ENCODE measurements at places on chromosomes 16 and 17.
A peak's percentile ranks its signal among the peaks of the same experiment; 100 is the strongest.

DNA sequence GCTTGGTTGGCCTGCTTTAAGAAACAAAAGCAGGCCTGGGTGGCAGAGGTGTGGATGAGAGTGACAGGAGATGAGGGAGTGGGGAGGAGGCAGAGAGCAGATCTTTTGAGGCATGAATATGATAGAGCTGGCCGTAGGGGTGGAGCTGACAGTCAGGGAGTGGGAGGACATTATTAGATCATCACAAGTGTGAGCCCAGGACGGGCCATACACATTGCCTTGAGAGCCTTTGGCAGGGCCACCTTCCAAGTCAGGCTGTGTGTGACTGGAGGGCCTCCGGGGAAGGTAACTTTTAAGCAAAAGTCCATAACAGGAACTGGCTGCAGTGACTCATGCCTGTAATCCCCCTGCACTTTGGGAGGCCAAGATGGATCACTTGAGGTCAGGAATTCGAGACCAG, 26.3 kb downstream of the GINS3 start:
- DNase-seq: no peak

DNA sequence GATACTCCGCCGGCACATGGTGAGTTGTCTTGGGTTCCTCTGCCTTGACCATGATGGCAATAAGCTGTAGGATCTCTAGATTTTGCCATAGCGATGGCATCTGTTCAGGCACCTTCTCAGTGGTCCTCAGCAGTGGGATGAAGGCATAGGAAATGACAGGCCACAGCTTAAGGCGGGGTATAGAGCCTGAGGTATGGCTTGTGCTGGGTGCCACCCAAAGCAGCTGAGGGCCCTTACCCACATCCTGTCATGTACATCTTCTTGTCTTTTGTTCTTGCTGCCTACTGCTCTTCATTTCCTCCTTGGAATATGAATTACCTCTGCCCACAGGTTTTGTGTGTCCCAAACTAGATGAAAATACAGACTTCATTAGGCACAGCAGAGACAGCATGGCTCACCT, 29.5 kb downstream of the KAT7 start:
- peak; percentile 14 for DNase-seq

DNA sequence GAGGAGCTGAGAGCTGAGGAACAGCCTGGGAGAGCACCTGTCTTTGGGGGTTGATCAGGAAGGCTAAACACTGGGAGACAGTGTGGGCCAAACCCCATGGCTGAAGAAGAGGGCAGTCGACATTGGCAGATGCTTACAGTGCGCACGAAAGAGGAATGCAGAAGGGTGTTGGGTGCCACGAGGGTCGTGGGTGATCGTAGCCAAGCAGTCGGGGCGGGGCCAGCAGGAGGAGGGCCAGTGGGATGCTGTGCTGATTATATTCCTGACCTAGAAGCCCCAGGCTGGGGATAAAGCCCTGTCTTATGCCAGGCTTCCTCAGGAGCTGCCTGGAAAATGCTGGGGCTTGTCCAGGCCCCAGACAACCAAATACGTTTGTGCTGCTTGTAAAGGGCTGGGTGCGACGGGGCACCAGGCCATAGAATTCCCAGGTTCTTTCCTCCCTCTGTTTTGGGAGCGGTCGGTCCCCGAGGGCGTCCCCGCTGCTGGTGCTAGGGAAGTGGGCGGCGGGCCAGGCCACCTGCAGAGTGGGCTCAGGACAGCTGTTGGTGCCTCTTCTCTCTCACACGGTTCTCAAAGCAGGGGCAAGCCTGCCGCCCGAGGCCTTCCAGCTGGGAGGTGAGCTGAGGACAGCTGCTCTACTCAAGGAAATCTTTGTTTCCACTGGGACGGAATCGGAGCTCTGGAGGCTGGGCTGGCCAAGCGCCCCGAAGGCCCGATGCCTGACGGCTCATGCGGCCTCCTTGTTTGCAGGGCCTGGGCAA, 10.0 kb downstream of the C1QTNF1 start:
- no peak for DNase-seq

GRCh38 chr16:87230571-87230970, 86.6 kb downstream of the C16orf95 start:
- DNase-seq: no peak

DNA sequence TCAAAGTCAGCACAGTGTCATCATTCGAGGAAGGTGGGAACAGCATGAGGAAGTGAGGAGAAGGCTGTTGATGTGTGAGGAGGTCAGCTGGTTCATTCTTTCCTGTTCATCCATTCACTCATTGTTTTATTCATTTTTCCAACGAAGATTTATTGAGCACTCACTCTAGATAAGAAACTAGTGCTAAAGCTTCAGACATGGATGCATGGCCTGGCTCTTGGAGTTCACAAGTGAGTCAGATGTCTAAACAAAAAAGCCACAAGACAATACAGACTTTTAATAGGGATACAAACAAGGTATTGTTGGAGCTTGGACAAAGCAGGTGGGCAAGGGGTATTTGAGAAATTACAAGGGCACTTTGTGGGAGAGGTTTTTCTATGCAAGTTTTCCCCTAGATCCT, 31.3 kb upstream of the MPHOSPH6 start:
- no peak for DNase-seq

DNA sequence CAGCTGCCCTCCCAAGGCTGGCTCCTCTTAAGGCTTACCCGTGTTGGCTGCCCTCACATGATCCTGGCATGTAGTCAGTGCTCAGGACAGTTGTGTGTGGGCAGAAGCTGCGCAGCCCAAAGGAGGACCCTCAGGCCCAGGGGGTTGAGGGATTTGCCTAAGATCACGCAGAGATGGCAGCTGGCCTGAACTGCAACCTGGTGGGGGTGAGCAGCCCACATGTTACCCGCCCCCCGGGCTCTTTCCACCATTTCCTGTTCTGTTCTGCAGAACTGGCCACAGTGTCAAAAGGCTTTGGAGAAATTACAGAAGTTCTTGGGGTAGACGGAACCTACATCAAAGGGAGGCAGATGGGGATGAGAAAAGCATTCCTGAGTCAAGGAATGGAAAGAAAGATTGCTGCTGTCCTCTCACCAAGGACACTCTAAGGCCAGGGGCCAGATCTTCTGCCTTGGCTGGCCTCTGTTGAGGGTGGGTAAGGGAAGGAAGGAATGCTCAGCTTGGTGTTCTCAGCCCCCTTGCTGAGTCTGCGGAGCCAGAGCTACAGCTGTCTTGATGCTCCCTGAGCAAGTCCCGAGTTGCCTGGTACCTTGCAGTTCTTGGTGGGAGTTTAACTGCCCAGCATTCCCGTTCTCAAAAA, 53.0 kb downstream of the EPN2 start:
- no peak for DNase-seq

- no peak for DNase-seq
These were observed 17.6 kb downstream of the SPAG9 start for GRCh38 chr17:51103050-51103449.

- DNase-seq: no peak
These were observed 588 bp upstream of the SMTNL2 start for GRCh38 chr17:4583782-4584100.

GRCh38 chr17:79052131-79052530, 22.5 kb upstream of the ENGASE start:
- DNase-seq: no peak

Measured in stimulated activated CD4-positive, alpha-beta T cell treated with anti-CD3 and anti-CD28 coated beads, TNF-alpha, amount 100 ng/mL, for 24 hours (primary cell).